Small intestine (tissue), 16 donors: ENCODE measurements at places on chromosomes 16 and 17. TPM values are rescaled to one million over a fixed set of nuclear protein-coding genes. Genes with fewer than 3 reads are reported as not detected.
A peak's percentile ranks its signal among the peaks of the same experiment; 100 is the strongest.

SEPTIN1 gene
- polyA plus RNA-seq = 7.2 TPM

MYH1 gene
- polyA plus RNA-seq = 0.03 TPM

COL1A1 gene
- 51.6 TPM for polyA plus RNA-seq

PAGR1 gene
- polyA plus RNA-seq = 46.0 TPM

PTX4 gene
- not detected for polyA plus RNA-seq

CEMP1 gene
- 0.66 TPM for polyA plus RNA-seq

ERN2 gene
- 5.4 TPM for polyA plus RNA-seq

CRISPLD2 gene
- 5.1 TPM for polyA plus RNA-seq

NLRC3 gene
- polyA plus RNA-seq = 1.9 TPM

DNA sequence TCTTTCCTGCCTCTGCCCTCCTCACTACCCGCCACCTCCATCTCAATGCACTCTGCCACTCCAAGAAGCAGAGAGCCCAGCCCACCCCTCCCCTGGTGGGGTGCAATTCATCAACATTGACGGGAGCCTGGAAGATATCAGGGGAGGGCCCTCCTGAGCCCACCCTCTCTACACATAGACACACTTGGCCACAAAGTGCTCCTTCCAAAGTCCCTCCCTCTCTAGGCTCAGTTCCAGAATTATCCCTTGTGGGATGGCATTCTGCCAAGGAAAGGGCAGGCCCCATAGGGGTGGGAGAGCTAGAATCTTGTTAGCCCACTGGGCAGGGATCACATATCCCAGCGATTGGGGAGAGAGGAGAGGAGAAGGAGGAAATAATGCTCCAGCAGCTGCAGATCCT lies 66.2 kb downstream of the TMEM132E start:
- H3K4me3 ChIP-seq = no peak overlapping the region
- H3K27me3 ChIP-seq = no peaks in the 10 kb centered on the region
- DNase-seq = peak; percentile 78
- H3K27ac ChIP-seq = no peak overlapping the region
- H3K36me3 ChIP-seq = no peaks in the 10 kb centered on the region

DNA sequence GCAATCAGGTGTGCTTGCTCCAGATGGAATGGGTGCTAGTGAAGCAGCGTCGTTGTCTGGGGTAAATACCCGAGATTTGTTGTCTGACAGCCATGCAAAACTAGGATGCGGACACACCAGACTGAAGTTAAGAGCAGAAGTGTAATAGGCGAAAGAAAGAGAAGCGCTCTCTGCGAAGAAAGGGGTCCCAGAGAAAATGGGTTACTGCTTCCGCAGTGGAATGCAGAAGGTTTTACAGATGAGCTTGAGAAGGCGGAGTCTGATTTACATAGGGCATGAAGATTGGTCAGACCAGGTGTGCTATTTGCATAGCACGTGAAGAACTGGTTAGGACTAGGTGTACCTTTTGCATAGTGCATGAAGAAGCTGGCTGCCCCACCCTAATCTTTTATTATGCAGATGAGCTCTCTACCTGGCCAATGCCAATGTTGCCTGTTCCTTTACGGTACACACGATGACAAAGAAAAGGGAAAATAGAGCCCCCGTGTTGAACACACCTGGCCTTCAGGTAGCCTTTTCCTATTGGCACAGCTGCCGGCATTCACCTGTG lies 32.0 kb upstream of the SNN start:
- peaks cover 28% of the 10 kb centered on the region for H3K4me1 ChIP-seq
- peak overlapping the region; percentile 23 for H3K4me3 ChIP-seq
- no peaks in the 10 kb centered on the region for H3K27me3 ChIP-seq
- H3K36me3 ChIP-seq = no peaks in the 10 kb centered on the region

- no peak overlapping the region for H3K4me3 ChIP-seq
- DNase-seq = no peak
- H3K4me1 ChIP-seq = no peaks in the 10 kb centered on the region
- no peak overlapping the region for H3K27ac ChIP-seq
Observed at GRCh38 chr17:75060434-75061054, 13.5 kb downstream of the KCTD2 start.

DNA sequence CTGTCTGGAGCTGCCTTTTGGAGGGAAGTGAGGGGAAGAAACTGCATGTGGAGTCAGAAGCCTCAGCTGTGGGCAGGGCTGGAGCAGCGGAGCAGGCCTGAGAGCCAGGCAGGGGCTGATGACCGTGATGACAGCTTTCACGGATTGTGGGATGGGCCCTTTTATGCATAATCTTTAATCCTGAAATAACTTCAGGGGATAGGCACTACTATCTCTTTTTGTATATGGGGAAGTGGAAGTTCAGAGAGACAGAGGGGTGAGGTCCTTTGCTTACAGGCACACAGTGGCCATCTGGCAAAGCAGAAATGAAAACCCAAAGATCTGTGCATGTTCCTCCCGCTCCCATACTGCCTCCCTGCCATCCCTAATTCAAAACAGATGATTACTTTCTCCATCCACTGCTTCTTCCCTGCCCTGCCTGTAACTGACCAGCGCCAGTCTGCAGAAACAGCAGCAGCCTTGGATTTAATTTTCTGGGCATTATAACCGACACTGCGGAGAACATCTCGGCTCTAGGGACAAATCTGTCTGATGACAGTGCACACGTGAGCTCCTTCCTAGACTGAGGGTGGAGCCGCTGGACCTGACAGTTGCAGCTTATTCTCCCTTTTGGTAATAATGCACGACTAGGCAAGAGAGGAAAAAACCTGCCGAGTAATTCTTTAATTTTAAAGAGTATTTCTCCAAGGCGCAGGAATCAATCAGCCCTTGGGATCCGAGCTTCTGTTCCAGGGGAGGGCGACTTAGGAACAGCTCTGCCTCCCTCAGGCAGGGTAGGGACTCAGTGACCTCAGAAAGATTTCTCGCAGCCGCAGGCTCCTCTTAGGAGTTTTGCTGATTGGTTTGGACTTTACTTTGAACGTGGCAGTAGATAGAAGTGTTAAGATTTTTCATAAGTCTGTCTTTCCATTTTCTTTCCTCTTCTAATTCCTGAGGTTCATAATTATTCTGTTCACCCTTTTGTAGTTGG lies 95.4 kb downstream of the UTP18 start:
- H3K4me3 ChIP-seq = no peak overlapping the region
- no peaks in the 10 kb centered on the region for H3K27me3 ChIP-seq
- no peak overlapping the region for H3K27ac ChIP-seq
- no peaks in the 10 kb centered on the region for H3K36me3 ChIP-seq
- no peaks in the 10 kb centered on the region for H3K4me1 ChIP-seq

GRCh38 chr16:85736921-85737320 lies 14.0 kb downstream of the C16orf74 start:
- DNase-seq = no peak
- no peaks in the 10 kb centered on the region for H3K27me3 ChIP-seq
- no peak overlapping the region for H3K4me3 ChIP-seq
- no peaks in the 10 kb centered on the region for H3K4me1 ChIP-seq

GRCh38 chr16:13866073-13866472 lies 53.9 kb upstream of the ERCC4 start:
- no peaks in the 10 kb centered on the region for H3K4me1 ChIP-seq
- H3K4me3 ChIP-seq = no peak overlapping the region
- H3K27ac ChIP-seq = no peak overlapping the region
- no peaks in the 10 kb centered on the region for H3K36me3 ChIP-seq
- DNase-seq = peak; percentile 77
- H3K27me3 ChIP-seq = no peaks in the 10 kb centered on the region

GRCh38 chr17:30235386-30236296 lies at the start of gene SLC6A4:
Gene SLC6A4 (minus strand): TSS chr17:30235697. CDS start chr17:30221958, 13,739 bp downstream.
- no peak within 1 kb of the TSS for H3K27ac ChIP-seq
- peak within 1 kb of the TSS; percentile 47 for H3K4me3 ChIP-seq
- DNase-seq = no peak
- peaks cover 3% of the 10 kb centered on the region for H3K4me1 ChIP-seq
- H3K36me3 ChIP-seq = no peaks in the 10 kb centered on the region
- H3K27me3 ChIP-seq = peaks cover 25% of the 10 kb centered on the region

- DNase-seq = no peak
- no peaks in the 10 kb centered on the region for H3K27me3 ChIP-seq
- H3K36me3 ChIP-seq = no peaks in the 10 kb centered on the region
Observed at GRCh38 chr17:2926019-2926650, 129.9 kb downstream of the RAP1GAP2 start.

DNA sequence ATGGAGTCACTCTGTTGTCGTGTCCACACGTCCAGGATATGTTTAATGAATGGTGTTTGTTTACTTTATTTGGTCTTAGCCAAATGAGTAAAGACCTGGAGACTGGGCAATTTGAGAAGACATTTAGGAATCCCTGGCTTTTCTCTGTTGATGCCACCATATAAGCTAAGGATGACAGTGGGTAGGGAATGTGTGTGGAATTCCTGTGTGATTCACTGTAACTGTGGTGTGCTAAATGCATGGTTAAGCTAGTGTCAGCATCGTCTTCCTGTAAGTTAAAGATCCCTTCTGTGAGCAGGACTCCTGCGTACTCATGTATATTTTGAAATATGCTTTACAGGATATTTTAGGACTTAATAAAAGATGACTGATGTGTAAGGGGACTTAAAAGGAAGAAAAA lies 26.4 kb downstream of the GOSR1 start:
- no peaks in the 10 kb centered on the region for H3K4me1 ChIP-seq
- H3K4me3 ChIP-seq = no peak overlapping the region
- H3K27me3 ChIP-seq = no peaks in the 10 kb centered on the region
- peaks cover 17% of the 10 kb centered on the region for H3K36me3 ChIP-seq
- DNase-seq = no peak

- H3K4me1 ChIP-seq = no peaks in the 10 kb centered on the region
- no peak overlapping the region for H3K4me3 ChIP-seq
Observed at GRCh38 chr17:29687596-29687995, 64.9 kb upstream of the CORO6 start.

GRCh38 chr17:7977039-7977438 lies 25.4 kb upstream of the GUCY2D start:
- H3K27ac ChIP-seq = no peak overlapping the region
- no peaks in the 10 kb centered on the region for H3K27me3 ChIP-seq
- H3K4me1 ChIP-seq = no peaks in the 10 kb centered on the region
- H3K36me3 ChIP-seq = no peaks in the 10 kb centered on the region

DNA sequence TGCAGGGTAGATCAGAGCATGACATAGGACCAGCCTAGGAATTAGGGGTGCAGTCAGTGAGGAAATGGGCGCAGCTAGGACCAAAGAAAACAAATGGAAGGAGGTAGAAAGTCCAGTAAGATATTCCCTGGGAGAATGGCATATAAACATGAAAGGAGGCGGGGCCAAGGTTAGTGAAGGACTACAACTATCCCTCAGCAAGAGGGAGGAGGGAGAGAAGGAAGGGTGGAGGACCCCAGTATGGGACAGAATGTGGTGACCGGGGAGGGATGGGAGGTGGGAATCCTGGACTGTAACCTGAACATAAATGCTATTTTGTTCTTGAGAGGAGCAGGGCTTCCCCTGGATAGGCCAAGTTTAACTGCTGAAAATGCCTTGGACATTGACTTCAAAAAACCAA lies 22.8 kb downstream of the ITGB3 start:
- H3K4me3 ChIP-seq = no peak overlapping the region
- H3K27me3 ChIP-seq = no peaks in the 10 kb centered on the region
- H3K27ac ChIP-seq = no peak overlapping the region
- H3K4me1 ChIP-seq = peaks cover 25% of the 10 kb centered on the region
- H3K36me3 ChIP-seq = no peaks in the 10 kb centered on the region
- DNase-seq = peak; percentile 56

DNA sequence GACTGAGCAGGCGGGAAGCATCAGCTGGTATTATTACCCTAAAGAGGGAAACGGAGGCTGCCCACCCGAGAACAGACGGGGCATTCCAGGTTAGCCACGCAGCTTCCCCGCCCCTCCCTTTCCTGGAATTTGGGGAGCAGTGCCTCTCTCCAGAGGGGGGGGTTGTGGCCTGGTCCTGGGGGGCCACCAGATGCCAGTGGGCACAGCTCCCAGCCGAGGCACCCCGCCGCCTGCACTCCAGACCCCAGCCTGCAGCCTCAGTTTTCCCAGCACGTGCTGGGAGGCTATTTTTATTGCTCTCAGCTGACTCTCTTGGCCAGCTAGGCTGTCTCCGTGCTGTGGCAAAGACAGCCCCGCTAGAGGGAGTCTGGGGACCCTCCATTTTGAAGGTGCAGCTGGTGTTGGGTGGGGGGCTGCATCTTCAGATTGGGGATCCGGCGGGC lies 62.7 kb upstream of the GSE1 start:
- no peaks in the 10 kb centered on the region for H3K27me3 ChIP-seq
- H3K36me3 ChIP-seq = peaks cover 15% of the 10 kb centered on the region
- H3K27ac ChIP-seq = no peak overlapping the region
- no peak for DNase-seq

DNA sequence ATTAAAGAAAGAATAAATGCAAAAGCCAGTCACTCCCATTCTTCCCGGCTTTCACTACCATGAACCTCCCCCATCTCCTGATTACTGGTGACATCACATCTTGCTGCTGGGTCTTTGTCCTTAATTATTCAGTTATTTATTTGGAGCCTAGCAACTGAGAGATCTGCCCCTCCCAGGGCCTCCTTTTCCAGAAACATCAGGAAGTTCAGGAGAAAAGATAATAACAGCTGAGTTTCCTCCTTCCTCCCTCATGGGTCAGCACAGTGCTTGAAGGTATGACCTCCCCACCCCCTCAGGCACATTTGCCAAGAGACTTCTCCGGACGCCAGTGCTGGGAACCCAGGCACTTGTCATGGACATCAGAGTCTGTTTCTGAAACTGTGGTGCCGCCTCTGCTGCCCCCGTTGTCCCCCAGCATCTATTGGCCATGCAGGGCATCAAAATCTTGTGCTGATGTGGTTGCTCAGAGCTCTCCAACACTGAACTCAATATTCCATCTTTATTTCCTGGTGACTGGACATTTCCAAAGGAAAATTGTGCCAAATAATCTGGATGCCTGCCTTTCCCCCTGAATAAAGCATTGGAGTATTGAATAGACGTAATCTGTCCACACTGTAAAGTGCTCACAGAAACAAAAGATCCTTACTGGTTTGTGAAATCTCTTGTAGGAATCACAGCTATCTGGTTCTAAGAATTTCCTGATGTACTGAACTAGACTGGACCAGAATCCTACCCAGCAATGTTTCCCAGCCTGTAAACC lies 71.8 kb downstream of the ZNF18 start:
- no peaks in the 10 kb centered on the region for H3K4me1 ChIP-seq
- no peak overlapping the region for H3K27ac ChIP-seq
- no peak for DNase-seq

DNA sequence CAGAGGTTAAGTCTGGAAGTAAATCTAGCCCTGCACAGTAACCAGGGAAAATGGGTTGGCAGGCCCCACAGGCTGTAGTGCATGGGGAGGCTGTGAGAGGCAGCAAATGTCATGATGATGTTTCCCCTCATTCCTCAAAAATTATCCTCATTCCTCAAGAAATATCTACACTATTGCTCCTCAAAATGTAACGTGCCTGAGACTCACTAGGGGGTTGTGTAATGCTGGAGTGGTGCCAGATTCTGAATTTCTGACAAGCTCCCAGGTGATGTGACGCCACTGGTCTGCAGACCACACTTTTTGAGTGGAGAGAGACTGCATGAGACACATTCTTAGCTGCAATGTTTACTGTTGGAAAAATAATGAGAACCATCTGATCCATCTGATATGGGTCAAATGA lies 1.2 kb upstream of the MPP3 start:
- H3K27ac ChIP-seq = no peak overlapping the region
- DNase-seq = no peak
- H3K36me3 ChIP-seq = peaks cover 5% of the 10 kb centered on the region
- peaks cover 19% of the 10 kb centered on the region for H3K27me3 ChIP-seq
- H3K4me3 ChIP-seq = no peak overlapping the region
